ENCODE measurements at places on chromosomes 2 and 18. TPM values are rescaled to one million over a fixed set of nuclear protein-coding genes. Genes with fewer than 3 reads are reported as not detected.

GRCh38 chr2:44759823-44760222 lies 181.7 kb upstream of the SIX3 start:
- DNase-seq = no peak

DNA sequence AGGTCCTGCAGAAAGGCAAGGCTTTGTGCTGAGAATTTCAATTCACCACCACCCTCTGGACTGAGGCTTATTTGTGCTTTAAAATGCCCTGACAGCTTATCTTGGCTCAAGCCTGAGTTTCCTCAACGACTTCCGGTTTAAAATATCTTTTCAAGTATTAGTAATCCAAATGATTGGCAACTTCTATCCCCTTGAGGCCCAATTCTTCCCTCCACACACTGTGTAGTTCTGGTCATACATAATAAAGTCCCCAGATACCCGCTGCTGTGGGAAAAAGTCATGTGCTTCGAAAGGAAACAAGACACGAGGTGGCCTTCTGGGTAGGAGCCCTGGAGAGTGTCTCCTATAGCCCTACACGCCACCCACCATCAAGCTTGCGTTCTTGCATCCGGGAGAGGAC lies 393.4 kb downstream of the ALK start:
- DNase-seq = no peak

- DNase-seq = peak; percentile 19
Measured at GRCh38 chr18:29147944-29148343, 971.0 kb upstream of the CDH2 start.

The OR6B2 gene
- not detected for polyA plus RNA-seq

GRCh38 chr2:80266231-80266630 lies 38.3 kb downstream of the LRRTM1 start:
- no peak for DNase-seq

GRCh38 chr2:57937456-57937855 lies 109.2 kb upstream of the VRK2 start:
- no peak for DNase-seq

DNA sequence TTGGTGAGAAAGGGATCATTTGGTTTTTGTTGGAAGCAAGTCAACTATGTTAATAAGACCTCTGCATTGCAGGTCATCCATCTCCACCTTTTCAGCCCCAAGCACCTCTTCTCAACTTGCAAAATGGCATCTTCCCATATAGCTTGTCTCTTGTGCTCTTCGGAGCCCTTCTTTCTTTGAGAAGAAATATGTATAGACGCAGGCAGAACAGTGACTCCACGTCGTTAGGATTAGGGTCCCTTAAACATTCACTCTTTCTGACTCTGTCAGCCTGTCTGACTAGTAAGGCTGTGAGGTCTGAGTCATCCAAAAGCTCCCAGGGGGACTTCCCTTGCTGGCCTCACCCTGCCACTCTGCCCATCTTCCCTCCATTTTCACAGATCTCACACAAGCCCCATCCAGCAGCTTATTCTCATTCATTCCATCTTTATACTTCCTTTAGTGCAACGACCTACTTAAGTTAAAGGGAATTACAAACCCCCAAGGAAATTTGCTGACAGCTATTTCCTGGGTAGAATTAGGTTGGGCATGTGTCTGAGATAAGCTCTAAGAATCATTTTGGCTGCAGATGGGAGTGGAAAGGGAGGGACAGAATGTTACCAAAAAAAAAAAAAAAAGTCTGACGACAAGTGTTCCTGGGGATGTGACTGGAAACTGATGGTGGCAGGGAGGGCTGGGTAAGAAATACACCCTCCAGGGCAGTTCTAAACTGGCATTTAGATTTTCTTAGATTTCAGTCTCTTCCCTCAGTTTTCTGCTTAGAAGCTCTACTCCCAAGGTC lies 37.7 kb upstream of the MEX3C start:
- no peak for DNase-seq

DNA sequence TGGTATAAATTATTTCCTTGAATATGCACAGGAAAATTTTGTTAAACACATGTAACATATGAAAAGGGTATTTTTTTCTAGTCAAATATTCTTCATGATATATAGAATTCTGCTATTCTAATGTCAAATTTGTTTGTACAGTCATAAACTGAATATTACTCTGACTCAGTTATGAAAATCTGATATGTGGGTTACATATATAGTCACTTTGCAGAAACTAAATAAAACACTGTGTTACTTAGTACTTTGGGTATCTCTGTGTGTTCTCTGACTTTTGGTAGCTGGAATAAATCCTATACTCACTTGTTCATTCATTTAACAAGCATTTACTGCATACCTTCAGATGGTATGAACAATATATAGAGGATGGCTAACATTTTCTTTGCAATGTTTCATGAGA lies 159.4 kb downstream of the TTC27 start:
- no peak for DNase-seq

GRCh38 chr2:224841910-224842309 lies 125.7 kb upstream of the CCDC195 start:
- DNase-seq = no peak

DNA sequence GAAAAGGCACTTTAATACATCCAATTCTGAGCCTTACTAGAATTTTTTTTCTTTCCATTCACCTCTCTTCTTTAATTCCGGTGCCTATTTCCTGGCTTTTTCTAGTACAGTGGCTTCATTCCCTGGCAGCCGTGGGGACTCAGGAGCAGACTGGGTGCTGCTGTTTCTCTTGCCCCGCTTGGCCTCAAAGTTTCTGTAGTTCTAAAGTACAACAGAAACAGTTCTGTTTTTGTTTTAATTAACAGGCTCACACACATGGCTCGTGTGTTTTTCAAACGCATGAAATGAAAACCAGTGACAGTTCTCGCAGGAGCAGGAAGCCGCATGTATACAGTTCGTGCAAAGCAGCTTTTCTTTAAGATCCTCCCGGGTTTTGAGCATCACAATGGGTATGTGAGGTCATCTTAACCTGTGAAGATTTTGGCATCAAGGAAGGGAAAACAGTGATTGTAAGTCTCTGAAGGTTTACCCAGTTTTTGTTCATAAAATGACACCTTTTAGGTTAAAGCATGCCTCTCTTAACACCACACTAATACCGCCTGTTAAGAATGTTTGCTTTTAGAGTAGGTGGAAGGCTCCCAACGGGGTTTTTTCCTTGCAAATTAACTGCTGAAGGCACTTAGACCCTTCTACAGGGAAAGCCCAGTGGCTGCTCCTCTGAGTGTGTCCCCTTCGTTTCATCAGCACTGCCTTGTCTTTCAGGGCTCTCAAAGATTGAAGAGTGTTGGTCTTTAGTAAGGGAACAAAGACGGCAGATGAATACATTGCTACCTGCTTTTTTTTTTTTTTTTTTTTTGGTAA lies 5.8 kb downstream of the FZD7 start:
- DNase-seq = no peak

The MEP1B gene
- not detected for polyA plus RNA-seq

DNA sequence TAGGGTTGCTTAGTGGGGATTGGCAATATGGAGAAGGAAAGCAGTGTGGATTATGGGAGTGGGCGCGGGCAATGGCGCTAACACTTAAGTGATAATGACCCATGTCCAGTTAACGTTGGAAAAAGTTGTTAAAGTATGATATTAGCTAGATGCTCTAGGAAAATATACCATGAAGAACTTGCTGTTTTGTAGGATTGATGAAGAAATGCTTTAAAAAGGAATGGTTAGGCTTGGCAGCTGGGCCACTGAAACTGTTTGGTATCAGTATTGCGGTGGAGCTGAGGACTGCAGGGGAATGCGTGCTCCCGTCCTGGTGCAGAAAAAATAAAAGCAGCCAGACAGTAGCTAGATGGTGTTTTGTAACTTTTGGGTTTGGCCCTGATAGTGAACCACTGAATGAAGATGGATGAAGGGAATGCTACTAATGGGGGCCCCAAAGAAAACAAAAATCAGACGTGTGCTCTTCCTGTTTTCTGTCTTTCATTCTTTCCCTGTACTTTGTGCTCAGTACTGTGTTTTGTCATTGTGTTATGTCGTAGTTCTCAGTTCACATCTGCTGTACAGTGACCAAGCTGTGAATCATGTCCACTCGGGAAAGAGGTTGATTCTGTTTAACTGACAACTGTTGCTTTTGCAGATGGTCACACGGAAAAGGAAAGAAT lies 999 bp downstream of the INSIG2 start:
- DNase-seq = peak; percentile 20

The NEU4 gene
- 3.2 TPM for polyA plus RNA-seq

GRCh38 chr18:36624451-36625167 lies 204.2 kb downstream of the TPGS2 start:
- no peak for DNase-seq

DNA sequence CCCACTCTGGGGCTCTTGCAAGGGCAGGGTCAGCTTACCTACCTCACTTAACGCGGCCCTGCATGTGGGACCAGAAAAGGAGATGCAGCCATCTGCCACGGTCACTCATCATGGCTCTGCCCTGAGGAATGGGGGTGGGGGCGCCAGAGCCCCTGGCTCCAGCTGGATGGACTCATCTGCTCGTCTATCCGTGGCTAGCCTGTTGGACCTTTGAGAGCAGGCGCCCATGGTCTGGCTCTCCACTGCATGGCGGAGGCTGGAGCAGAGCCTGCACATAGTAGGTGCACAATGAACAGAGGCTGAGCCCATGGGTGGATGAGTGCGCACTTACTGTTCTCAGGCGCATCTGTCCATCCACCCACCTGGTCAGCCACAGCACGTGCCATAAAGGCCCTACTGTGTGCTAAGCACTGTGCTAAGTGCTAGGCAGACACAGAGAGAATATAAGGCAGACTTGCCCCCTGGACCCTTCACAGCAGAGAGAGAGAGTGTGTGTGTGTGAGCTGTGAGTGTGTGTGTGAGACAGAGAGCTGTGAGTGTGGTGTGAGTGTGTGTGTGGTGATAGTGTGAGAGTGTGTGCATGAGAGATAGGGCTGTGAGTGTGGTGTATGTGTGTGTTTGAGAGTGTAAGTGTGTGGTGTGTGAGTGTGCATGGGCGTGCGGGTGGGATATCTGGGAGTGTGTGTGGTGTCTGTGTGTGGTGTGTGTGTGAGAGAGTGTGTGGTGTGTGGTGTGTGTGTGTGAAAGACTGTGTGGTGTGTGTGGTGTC lies 151.3 kb downstream of the TFCP2L1 start:
- no peak for DNase-seq

The CXCR1 gene
- 0.36 TPM for polyA plus RNA-seq

The SIX3 gene
- not detected for polyA plus RNA-seq

- DNase-seq = no peak
Measured at GRCh38 chr2:36339607-36340218, 15.9 kb upstream of the CRIM1 start.
